Neuronal stem cell (in vitro differentiated cells): ENCODE measurements at places on chromosomes 7 and 10.

DNA sequence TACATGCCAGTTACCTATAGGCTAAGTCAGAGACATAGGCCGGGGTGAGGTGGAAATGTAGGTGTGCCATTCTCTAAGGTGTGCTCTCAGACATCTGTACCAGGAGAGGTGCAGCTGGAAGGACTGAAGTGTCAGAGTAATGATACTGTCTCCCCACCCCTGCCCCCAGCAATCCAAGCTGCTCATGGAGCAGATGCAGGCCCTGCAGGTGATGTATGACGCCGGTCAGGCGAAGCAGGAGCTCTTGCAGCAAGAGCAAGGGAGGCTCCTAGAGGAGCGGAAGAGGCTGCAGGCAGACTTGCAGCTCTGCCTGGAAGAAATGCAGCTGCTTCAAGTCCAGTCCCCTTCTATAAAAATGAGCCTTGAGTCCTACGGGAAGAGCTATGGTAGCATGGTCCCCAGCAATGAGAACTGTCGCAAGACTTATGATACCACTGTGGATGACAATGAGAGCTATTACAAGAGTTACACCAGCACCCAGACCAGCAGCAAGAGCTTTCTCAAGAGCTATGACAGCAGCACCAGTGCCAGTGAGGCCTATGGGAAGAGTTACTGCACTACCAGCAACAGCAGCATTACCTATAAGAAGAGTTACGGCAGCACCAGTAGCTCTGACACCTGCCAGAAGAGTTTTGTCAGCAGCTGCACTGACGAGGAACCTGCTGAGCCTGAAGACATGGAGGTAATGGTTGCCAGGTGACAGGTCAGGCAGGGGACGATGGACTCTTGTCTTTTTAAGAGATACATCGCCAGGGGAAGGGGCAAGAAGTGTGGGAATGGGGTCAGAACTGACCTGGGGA is 18.4 kb upstream of the FLNC start:
- no peak for DNase-seq

DNA sequence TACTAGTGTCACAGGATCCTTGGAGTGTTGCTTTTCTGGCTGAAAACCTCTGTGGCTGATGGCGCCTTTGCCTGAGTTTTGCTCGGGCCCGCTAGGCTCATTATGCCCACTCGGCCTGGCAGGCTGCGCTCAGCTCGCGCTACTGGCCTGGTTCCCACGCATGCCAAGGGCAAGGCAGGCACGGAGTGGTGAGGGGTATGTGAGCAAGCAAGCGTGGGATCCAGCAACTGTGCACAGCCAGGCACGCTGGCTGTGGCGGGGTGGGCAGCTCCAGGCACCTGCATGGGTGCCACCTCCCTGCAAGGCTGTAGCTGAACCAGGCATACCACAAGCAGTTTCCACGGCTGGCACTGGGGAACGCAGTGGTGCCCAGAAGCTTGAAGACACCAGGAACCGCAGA is 562.6 kb downstream of the GRM8 start:
- no peak for DNase-seq

GRCh38 chr7:16271355-16271915 is 149.9 kb downstream of the CRPPA start:
- no peak for DNase-seq

DNA sequence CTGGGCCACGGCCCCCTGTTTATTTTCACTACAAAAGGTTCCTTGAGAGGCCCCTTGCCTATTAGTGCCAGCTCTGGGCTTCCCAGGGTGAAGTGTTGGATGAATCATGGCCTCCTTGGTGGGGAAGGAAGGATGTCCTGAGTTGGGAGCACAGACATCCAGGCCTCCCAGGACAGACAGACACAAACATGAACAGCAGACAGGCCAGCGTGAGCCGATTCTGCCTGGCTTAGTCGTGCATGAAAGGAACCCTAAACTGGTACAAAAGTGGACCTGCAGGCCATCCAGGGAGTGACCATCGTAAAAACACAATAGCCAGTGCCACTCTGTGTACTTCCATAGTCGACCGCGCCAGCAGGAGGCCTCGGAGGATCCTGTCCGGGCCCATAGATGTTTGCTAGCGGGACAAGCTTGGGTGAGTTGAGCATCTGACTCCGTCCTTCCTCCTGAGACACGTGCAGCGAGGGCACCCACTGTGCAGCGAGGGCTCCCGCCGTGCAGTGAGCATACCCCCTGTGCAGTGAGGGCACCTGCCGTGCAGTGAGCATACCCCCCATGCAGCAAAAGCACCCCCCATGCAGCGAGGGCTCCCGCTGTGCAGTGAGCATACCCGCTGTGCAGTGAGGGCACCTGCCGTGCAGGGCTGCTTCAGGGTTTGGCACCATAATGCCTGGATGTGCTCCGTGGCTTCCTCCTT is 51.3 kb upstream of the PRKAR1B start:
- no peak for DNase-seq

DNA sequence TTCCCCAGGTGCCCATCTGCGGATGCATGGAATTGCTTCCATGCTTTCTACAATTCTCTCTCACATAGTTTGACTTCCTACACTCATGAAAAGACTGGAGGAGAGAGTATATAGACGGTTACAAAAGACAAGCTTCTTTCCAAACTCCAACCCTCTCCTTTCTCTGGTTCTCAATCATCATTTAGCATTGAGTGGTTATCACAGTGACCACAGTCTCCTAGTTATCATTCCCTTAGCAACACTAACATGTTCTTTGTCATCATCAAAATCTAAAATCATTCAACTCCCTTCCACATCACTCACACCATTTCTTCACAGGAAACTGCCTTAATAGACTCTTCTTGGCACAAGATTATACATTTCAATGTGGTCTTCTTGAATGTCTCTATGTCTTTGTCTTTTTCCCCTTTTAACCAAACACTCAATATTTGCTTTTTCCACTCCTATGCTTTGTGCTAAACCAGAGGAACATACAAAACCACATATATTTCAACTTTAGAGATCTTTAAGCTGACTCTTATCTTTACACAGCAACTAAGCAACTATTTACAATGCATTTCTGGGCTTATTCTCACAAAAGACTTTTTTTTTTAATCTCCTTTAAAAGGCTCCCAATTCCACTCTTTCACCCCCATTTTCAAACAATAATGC is 126.3 kb downstream of the CNOT4 start:
- DNase-seq = no peak

DNA sequence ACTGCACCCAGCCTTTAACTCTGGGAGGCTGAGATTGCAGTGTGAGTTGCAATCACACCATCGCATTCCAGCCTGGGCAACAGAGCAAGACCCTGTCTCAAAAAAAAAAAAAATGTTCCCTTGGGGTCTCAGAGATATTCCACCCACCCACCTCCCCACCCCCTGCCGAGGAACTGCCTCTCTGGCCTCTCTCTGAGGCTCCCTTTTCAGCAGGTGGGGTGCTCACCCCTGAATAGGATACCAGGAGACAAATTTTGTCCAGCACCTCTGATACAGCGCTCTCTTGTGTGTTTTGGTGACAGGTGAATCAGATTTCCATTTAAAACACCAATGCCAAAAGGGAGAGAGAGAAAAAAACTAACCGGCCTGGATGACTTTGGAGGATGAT is 92.6 kb upstream of the KIF5B start:
- DNase-seq = no peak

GRCh38 chr7:13790611-13791010 is 198.9 kb downstream of the ETV1 start:
- DNase-seq = no peak

GRCh38 chr7:120662291-120662690 is 195.7 kb downstream of the TSPAN12 start:
- no peak for DNase-seq

GRCh38 chr7:107029061-107029763 is 15.3 kb upstream of the PRKAR2B start:
- no peak for DNase-seq

DNA sequence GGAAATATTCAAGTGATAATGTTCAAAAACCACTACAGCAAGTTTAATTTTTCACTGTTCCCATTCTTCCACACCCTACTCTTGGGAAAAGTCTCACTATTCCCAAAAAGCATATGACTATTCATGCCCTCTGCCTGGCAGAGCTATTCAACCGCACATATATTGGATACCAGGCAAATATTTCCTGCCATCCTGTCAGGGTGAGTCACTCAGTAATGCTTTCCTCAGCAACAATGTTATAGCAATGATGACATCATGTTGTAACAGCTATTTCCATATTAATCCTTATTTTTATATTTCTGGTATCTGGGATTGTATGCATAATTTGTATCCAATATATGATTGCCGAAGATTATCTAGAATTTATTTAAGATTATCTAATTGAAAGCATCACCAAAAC is 114.0 kb upstream of the PLXDC2 start:
- DNase-seq = no peak

- no peak for DNase-seq
Observed at GRCh38 chr7:1176891-1177373, 16.9 kb upstream of the ZFAND2A start.

GRCh38 chr7:28672397-28672797 is 260.1 kb downstream of the CREB5 start:
- peak; percentile 37 for DNase-seq

DNA sequence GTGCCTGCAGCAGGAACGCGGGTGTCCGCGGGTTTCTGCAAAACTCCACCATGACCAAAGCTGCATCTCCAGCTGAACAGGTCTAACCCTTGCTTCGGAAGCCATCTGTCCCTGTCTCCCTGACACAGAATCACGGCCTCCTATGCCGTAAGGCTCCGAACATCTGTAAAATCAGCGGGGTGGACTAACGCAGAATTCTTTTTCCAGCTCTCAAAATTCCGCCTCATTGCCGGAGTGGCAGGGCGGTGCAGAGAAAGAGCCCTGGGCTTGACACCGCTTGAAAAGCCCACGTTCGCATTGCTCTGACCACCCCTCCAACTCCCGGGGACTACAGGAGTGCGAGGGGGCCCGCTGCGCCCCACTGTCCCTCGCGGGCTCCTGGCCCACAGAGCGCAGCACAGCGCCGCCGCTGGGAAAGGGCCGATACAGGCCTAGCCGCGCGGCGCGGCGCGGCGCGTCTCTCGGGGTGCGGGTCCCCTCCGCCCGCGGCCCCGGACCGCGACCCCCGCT is 409 bp downstream of the DNMBP start:
- DNase-seq = no peak

GRCh38 chr10:103273041-103273441 is 3.9 kb upstream of the INA start:
- DNase-seq = no peak

GRCh38 chr10:99435986-99436638 is 5.7 kb upstream of the GOT1 start:
- peak; percentile 20 for DNase-seq

DNA sequence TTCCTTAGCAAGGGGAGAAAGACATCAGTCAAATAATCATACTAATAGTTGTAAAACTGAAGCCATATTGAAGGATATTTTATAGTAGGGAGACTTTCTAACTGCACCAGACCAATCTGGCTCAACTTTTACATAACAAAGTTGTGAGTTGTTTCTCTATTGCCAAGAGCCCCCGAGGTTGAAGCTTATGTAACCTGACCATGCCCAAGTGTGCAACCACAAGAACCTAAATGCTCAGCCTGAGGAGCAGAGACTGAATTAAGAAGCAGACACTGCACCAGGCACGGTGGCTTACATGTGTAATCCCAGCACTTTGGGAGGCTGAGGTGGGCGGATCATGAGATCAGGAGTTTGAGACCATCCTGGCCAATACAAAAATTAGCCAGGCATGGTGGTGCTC is 77.3 kb upstream of the ARMC3 start:
- no peak for DNase-seq

DNA sequence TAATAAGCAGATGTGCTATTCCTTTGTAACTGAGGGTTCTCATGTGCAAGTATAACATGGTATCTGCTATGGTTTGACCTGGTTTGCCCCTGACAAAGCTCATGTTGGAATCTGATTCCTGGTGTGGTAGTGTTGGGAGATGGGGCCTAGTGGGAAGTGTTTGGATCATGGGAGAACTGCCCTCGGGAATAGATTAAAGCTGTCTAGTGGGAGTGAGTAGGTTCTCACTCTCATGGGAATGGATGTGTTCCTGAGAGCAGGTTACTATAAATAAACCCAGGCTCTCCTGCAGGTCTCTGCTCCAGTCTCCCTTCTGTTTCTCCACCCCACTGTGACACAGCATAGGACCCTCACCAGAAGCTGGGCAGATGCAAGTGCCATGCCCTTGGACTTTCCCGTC is 97.7 kb downstream of the ATE1 start:
- DNase-seq = no peak

DNA sequence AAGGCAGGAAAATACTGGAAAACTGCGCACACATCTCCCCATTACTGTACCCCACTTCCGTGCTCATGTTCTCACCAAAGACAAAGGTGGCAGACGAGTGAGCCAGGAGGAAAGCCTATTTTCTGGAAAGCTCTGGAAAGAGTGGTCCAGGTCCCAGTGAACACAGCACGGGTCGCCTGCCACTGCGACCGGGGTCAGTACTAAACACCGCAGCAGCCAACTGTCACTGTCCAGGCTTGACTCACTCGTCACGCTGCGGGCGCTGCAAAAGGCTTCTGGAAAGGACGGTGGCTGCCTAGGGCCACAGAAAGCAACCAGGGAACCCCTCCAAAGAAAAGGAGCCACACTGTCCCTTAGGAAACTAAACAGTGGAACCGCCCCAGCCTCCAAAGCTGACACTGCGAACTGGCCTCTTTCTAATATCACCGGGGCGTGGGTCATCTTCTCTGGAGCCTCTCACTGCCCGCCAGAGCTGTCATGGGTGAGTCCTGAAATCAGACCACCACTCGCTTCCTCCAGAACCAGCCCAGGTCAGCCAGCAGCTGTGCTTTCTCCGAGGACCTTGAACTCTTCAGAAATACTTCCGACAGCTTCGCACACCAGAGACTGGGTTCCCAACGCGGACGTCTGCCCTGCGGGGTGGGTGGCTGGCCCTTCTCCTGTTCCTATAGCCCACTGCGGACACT is 4.0 kb downstream of the RADIL start:
- DNase-seq = no peak

- DNase-seq = peak; percentile 51
Observed at GRCh38 chr10:63977329-63977923, 456.2 kb downstream of the REEP3 start.

DNA sequence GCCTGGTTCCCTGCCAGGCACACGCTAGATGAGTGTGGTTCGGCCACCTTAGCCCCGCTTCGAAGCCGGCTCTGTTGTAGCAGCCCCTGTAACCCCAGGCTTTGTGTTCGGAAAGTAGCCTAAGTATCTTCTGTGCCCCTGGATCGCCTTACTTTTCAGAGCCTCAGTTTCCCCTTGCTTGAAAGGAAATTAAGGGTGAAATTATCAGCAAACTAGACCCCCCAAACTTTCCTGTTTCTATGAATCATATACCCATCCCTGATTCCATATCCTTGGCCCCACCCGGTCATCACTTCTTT is 312 bp downstream of the PDCD11 start:
- DNase-seq = no peak
